ENCODE measurements at places on chromosomes 2 and 18. TPM values are rescaled to one million over a fixed set of nuclear protein-coding genes. Genes with fewer than 3 reads are reported as not detected.

- no peak for DNase-seq
These were observed 128.2 kb downstream of the MCFD2 start for GRCh38 chr2:46787364-46787763.

The CPO gene
- total RNA-seq, result not detected

The MLPH gene
- total RNA-seq, result not detected

DNA sequence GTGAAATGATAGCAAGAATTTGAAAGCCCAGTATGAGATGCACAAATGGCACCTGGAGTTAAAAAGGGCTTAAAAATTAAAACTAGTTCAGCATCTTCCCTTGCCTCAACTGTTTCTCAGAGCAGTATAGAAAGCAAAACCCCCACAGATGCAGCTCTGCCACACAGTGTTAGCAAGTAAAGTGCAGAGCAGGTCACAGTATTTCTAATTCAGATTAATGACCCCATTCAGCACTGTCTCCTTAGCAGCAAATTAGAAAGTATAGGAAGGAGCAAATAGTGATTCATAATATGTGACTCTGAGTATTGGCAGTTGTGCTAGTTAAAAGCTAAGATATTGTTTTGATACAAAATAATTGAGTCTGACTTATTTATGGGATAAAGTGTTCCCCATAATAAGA lies 73.8 kb upstream of the CCDC85A start:
- DNase-seq, result no peak

- peak; percentile 46 for DNase-seq
These were observed 536.6 kb downstream of the LRRTM4 start for GRCh38 chr2:76985387-76986136.

The UGT1A5 gene
- total RNA-seq, result not detected

DNA sequence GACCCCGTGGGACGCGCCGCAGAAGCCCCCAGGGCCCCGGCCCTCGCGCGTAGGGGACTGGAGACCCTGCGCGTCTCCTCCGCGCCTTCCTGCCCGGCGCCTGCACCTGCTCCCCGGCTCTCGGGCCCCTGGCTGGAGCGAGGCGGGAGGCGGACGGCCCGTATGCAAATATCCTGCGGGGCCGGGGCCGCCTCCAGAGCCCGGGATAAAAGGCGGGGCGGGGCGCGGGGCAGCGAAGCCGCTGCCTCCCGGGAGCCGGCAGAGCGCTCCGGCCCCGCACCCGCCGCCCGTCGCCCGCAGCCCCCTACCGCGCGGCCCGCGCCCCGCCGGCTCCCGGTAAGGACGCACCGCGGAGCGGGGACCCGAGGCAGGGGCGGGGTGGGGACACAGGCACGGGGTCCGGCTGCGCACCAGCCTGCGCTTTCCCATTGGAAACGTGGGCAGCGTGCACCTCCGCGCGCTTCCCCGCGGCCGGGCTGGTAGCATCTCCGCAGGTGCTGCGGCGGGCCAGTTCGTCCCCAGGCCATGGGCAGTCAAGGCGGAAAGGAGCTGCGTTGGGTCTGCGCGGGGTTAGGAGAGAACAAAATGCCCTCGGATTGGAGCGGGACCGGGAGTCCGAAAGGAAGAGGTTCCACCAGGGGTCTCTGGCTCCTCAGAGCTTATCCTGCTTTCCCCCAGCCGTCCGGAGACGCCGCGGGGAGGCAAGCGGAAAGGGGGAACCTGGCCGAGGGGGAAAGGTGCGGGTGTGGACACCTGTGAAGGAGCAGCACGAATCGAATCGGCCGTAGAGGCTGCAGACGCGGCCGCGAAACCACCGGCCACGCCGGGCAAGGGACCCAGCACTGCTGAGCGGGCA lies at the start of gene ATP6V1C2:
Gene ATP6V1C2 (plus strand): TSS at position 235 of the 856 bp plus-strand sequence. CDS start 1,220 bp downstream, outside the sequence.
- peak; percentile 47 for DNase-seq

The ITPRID2 gene
- total RNA-seq, result 82.0 TPM

DNA sequence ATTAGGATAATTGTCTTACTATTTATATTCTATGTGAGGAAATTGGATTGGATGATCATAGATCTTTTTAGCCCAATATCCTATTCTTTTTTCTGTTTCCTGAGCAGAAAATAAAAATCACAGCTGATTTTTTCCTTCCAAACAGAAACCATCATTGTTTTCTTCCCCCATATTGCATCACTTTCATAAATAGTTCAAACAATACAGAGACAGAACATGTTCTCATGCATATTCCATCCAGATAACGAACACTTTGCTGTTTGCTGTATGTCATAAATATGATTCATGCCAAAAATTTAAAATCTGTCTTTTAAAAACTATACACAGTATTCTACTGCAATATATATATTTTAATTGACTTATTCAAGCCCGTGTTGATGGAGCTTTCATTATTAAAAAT lies 22.0 kb upstream of the RALBP1 start:
- DNase-seq, result no peak

DNA sequence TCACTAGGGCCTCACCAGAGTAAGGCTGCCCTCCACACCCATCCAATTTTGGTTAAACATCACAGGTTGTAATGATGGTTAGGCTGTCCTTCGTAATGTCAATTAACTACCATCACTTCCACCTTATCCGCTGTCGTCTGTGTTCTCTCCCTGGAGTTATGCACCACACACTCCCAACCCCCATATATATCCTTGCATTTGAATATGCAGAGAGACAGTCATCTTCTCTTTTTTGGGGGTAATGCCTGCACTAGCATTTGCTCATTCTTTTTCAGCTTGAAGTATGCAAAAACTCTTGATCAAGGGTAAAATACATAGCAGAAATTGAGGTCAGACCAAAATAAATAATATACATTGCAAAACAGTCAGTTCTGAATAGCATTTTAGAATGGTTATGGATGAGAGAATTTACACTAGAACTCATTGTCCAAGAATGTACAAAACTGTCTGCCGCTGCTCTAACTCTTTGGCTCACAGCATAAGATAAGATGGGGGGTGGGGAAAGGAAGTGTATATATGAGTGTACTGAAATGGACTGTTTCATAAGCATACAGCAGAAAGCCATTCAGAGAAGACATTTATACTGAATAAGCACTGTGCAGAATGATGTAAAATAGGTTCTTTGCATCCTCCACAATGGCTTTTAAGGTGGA lies 397.8 kb upstream of the CHST9 start:
- DNase-seq, result no peak

- no peak for DNase-seq
These were observed 41.6 kb upstream of the MGAT4A start for GRCh38 chr2:98772536-98772935.

The REG3G gene
- total RNA-seq, result not detected

DNA sequence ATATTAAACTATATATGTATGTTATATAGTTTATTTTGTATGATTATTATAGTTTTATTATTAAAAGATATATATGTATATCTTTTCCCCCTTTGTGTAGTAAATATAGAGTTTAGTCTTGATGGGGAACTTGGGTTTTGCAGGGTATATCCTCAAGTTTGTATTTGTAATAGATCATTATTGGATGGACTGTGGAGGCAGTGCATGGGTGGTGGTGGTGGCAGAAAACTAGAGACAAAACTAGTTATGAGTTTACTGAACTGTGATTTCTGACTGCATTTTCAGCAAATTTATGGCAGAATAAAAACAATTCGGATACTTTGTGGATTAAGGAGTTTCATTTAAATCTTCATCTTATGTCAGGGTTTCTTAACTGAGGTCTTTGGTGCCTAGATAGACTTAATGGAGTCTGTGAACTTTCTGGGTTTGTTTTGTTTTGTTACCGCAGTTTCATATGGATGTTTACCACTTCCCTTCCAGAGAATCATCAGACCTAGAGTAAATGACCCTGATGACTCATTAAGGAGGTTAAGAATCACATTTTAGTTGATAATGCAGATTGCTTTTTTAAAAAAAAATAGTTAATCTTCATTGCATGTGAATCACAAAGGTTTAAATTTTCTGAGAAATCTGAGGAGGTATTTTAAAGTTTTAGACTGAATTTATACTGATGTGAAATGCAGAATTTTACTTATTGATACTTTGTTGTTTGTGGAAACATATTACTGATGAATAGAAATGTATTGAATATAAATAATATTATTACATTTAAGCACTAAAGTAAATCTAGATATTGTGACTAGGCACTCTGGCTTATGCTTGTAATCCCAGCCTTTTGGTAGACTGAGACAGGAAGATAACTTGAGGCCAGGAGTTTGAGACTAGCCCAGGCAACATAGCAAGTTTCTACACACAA lies 14.5 kb downstream of the EPC2 start:
- DNase-seq, result no peak

The KLHL14 gene
- total RNA-seq, result 17.2 TPM

The COL3A1 gene
- total RNA-seq, result not detected

GRCh38 chr2:32865399-32866068 lies 81.2 kb upstream of the LTBP1 start:
- DNase-seq, result no peak

The POTEC gene
- total RNA-seq, result not detected

DNA sequence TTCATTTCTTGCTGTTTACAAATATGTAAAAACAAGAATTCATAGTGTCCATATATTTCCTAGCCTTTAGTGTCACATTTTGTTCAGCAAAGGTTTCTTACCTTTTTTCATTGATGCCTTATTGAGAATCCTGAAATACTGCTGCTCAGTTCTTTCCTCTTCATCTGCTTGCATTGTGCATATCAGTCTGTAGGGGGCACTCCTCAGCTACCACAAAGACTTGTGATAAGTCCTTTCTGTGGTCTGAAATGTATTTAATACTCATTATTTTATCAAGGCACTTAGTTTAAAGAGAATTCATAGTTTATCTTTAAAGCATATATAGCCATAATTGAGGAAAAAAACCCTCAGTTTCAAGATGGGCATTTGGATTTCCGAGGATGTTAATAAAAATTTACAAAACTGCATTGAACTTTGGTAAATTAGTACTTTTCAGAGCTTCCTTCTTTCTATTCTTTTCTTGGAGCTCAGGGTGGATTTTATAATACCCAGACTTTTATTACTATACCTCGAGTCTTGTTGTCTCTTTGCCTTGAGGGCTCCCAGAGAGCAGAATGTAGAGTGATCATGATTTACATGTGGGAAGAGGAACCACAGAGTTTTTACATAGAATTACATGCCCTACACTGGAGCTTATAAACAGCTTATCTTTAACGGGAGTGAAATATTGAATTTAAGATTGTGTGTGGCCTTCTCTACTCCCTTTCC lies 570.1 kb downstream of the PLCL1 start:
- peak; percentile 83 for DNase-seq

DNA sequence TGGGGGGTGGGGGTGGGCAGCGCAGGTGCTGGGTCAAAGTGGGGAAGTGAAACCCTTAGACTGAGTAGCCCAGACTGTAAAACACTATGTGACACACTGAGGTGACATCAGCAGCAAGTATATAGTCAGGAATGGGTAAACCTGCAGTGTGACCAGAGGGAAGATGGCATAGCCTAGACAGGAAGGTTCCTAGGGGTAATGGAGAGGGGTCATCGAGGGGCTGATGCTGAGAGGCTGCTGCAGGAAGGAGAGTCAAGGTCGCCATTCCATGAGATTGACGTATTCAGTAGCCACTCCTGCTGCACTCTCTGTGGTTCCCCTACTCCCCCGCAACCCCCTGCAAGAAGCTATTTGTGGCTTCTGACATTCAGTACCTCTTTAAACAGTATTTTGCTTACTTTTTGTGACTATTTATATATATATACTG lies 111.7 kb downstream of the CHST9 start:
- no peak for DNase-seq

DNA sequence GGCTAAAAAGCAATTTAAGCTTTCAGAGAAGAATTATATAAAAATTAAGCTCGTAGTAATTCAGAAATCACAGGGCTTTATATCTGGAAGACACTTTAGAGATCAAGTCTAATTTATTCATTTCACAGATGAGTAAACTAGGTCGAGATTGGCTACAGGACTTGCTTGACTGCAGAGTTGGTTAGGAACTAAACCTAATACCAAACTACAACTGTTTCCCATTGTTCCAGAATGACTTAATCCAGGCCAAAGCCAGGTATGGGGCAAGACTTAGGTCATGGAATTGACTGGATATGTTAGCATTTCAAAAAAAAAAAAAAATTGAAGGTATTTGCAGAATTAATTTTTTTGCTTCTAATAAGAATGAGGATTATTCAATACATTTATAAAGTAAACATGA lies 146.1 kb downstream of the RIT2 start:
- no peak for DNase-seq

DNA sequence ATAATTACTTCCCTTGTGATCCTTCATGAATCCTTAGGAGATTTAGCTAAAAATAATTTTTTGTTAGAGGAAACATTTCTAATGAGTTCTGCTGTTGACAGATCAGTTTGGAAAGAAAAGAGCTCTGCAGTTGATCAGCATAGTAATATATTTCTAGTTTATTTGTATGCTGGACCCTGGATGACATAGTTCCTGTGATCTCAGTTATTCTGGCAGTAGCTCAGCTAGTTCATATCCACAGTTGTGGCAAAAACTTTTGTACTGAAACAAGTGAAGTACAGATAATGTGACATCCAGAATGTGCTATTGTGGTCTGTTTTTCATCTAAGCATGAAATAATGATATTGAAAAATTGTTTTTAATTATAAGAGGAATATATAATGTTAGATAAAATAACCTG lies 33.7 kb downstream of the ABI2 start:
- no peak for DNase-seq

- DNase-seq, result no peak
These were observed 198.4 kb downstream of the BABAM2 start for GRCh38 chr2:28088970-28089369.

GRCh38 chr2:96594691-96595152 lies 43.4 kb downstream of the KANSL3 start:
- no peak for DNase-seq

The MATN3 gene
- not detected for total RNA-seq

The RAX gene
- not detected for total RNA-seq

DNA sequence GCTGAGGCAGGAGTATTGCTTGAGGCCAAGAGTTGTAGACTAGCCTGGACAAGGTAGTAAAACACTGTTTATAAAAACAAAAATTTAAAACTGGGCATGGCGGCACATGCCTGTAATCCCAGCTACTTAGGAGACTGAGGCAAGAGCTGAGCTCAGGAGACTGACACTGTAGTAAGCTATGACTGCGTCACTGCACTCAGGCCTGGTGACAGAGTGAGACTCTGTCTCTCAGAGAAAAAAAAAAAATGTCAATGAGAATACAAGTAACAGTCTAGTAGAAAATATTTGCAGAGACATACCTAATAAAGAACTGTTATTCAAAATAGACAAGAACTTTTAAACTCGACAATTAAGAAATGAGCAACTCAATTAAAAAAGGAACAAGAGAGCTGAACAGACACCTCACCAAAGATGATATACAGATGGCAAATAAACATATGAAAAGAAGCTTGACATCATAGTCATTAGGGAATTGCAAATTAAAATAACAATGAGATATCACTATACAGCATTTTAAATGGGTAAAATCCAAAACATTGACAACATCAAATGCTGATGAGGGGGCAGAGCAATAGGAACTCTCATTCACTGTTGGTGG lies 624.3 kb upstream of the ZEB2 start:
- DNase-seq, result no peak

GRCh38 chr2:240840435-240841060 lies 20.5 kb upstream of the KIF1A start:
- DNase-seq, result peak; percentile 78

The CLEC4F gene
- total RNA-seq, result not detected

Measured in Karpas-422 (cell line).